ENCODE measurements at places on chromosomes 12 and 14.
A peak's percentile ranks its signal among the peaks of the same experiment; 100 is the strongest.

GRCh38 chr12:14362352-14362751 is 3.1 kb upstream of the ATF7IP start:
- no peak for DNase-seq

GRCh38 chr12:107404981-107405380 is 280.6 kb upstream of the PWP1 start:
- peak; percentile 38 for DNase-seq

GRCh38 chr12:70260646-70261045 is 17.4 kb downstream of the CNOT2 start:
- DNase-seq: no peak

- peak; percentile 28 for DNase-seq
These were observed 66.2 kb downstream of the RNF34 start for GRCh38 chr12:121465921-121466793.

DNA sequence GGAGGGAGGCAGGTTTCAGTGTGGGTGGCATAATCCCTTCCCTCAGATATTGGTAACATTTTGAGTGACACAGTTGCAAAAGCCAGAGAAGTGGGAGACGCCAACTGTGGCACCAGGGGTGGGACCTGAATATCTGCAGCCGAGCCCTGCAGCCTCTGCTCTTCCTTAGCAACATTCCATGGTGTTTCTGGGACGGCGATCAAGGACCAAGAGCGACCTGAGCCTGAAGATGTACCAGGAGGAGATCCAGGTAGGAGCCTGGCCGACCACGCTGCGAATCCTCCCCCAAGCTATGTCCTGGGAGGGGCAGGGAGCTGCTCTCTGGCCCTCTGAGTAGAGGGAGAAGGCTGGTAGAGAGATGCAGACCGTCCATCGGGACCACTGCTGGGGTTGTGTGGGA is 41.8 kb downstream of the SLC8B1 start:
- no peak for DNase-seq

DNA sequence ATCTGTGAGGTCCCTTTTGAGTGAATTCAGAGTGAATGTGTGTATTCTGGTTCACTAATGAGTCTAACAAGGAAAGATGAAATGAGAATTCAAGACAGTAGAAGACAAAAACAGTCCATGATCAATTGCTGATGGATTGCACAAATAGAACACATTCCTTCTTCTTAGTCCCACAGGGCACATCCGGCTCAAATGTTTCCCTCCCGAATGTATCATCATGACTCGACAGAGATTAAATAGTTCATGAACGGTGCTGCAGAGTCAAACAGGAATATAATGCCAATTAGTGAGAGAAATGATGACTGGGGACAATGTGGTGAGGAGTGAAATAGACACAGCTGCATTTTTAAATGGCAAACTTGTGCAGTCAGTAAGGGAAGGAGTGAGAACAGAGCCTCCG is 11.5 kb upstream of the SFSWAP start:
- DNase-seq: peak; percentile 11

DNA sequence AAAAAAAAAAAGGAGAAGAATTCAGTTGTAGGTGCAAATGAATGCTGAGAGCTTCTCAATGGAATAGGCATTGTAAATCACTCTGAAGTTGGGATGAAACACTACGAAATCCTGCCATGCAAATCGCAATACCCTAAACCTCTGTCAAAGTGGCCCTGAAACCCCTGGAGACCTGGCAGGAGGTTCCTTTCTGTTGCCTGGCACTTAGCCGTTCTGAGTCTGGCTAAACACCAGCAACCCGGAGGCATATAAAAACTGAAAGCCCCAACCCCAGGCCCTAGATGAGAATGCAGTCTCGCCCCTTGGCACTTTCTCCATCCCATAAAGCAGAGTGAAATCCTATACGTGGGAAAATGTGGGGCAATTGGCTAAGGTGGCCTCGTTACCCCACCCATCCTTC is 151.5 kb upstream of the PARP11 start:
- no peak for DNase-seq

GRCh38 chr14:32434880-32435279 is 105.8 kb downstream of the AKAP6 start:
- DNase-seq: no peak

GRCh38 chr14:38127784-38128183 is 79.9 kb upstream of the SSTR1 start:
- DNase-seq: no peak

DNA sequence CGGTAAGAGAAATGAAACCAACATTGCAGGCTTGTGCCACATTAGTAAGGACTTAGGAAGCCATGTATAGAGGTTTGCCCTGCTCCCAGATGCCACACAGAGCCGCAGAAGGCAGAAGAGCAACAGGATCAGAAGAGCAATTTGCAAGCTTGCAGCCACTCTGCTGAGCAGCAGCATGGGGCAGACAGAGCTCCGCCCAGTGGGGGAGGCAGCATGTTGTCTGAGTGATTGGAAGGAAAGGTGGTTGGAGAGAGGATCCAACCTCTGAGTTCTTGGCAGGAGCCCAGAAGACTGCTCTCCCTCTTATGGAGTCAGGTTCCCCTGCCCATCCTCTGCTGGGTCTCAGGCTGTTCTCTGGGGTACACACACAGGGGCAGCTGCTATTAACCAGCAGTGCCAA is 2.3 kb upstream of the KRT6A start:
- DNase-seq: peak; percentile 44

DNA sequence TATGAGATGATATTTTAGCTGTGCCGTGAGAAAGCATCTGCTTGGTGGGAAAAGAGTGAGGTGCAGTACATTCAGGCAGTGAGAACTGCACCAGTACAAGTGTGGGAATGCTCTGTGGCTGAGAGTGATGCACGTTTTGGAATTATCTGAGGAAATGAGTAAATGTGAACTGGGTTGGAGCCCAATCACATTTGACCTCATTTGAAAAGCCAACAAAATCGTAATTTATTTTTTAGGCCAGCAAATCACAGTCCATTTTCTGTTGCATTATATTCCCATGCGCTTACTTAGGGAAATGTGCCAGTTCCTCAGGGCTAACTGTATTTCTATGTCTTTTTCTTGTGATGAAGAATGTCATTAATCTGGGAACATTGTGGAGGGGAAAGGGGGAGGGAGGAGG is 77.3 kb downstream of the SNAPC1 start:
- DNase-seq: peak; percentile 64

- no peak for DNase-seq
These were observed 35.2 kb downstream of the CEP128 start for GRCh38 chr14:80906336-80906735.

GRCh38 chr14:39372656-39373055 is 59.6 kb downstream of the FBXO33 start:
- peak; percentile 47 for DNase-seq

DNA sequence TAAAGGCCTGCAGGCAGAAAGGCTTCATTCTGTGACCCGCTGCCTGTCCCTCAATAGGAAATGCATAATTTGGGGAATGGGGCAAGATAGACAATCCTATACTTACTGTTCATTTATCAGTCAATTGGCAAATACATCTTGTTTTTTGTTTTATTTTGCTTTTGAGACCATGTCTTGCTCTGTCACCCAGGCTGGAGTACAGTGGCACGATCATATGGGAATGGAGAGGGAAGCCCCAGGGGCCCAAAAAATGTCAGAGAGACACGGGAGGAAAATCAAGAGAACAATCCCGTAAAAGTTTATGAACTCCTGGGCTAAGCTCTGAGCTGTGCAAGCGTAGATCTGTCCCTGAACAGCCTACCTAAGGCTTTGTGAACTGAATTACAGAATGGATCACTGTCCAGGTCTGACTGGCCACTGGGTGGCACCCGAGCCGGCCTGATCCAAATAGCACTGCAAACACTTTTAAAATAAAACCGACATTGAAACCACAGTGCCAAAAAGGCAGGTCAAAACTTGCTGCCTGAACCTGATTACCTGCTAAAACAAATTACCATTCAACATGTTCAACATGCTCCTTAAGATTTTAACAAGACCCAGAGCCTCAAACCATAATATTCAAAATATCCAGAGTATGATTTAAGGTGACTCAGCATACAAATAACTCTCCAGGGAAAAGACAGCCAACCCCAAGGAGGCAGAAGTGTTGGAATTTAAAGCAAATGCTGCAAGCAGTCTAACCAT is 11.8 kb downstream of the COPS7A start:
- peak; percentile 78 for DNase-seq

DNA sequence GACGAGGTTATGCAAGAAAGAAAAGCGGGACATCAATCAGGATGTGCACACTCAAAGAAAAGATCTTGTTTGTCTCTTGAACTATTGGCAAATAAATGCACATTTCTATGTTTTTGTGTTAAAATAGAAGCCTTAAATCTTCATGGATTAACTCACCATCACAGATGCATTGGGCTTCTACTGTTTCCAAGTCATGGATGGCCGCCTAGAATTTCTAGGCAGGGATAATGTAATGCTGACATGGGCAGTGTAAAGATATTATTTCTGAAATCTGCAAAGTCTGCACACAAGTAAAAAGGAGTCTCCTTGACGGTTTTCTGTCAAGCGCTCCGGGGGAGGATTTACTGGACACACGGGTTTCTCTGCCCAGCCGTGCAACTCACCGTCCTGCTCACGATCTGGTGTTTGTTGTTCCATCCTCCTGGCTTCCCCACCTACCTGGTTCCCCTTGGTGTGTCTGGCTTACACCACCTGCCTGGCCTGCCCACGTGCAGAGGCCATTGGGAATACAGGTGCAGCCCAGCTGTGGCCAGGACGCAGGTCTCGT is 103.3 kb upstream of the FZD10 start:
- no peak for DNase-seq

GRCh38 chr12:103011974-103012763 is 54.7 kb downstream of the ASCL1 start:
- DNase-seq: no peak

GRCh38 chr14:32014057-32014456 is 63.0 kb upstream of the ARHGAP5 start:
- DNase-seq: no peak

DNA sequence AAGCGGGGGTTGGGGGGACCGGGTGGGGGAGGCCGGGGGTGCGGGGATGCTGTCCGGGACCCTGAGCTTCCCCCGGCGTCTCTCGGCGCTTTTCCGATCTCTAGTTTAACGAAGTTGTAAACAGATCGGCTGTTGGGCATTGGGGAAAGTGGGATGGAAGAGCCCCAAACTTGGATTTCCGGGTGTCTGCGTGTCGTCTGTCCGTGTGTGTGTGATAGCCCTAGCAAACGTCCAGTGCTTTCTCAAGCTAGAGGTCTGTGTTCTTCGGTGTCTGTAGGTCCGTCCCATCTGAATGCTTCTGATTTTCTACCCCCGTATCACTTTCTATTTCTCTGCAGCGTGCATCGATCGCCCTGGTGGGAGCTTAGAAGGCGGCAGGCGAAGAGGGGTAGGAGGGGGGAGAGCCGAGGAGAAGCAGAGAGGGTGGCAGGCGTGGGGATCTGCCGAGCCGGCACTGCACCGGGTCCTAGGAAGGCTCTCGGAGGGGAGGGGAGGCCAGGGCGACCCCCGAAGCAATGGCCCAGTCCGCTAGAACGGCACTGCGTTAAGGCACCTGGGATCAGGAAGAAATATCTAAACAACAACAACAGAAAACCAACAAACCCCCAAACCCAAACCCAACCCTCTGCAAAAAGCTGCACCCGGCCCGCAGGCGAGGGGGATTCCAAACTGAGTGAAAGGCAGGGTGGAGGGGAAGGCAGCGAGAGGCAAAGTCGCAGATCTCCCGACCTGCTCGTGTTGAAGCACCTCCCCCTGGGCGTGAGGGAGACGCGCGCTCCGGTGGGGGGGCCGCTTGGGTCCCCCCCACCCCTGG is 1.0 kb downstream of the KCNA1 start:
- no peak for DNase-seq

DNA sequence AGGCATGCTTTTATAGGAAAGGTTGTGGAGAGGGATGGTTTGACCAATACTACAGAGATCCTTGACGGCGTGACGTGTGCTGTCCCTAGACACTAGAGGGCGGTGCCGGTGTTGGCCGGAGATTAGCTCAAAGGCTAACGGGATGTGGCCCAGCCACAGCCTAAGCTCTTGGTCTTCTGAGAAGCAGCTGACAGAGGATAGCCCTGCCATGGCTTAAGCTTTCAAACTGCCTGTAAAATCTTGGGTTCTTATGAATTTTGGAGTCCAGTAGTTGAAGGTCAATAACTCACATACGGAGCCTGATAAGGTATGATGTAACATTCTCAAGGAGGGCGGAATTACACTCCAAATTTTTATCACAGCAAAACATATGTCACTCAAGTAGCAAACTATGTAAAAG is 515.7 kb upstream of the ATXN7L3B start:
- DNase-seq: peak; percentile 43

DNA sequence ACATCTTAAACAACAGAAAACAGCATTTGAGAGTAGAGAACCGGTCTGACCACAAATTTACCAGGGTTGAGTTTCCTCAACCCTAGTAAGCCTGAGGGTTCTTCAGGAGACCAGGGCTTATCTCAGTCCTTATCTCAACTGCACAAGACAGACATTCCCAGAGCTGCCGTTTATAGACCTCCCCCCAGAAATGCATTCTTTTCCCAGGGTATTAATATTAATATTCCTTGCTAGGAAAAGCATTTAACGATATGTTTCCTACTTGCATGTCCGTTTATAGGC is 12.3 kb downstream of the TMEM117 start:
- DNase-seq: no peak

DNA sequence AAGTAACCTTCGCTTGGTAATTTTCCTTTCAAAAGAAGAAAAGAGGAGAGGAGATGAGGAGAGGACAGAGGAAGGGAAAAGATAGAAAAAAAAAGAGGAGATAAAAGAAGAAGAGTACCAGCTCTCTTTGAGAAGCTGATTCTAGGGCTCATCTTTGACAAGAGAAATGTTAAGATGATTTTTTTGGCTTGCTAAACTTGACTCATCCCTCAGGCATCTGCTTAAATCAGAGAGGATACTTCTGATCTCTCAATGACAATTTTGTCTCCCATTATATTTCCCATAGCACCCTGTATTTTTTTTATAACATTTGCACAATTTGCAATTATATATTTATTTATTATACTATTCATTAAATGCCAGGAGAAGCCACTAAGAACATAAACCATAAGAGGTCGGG is 17.1 kb downstream of the SYT1 start:
- DNase-seq: peak; percentile 35

DNA sequence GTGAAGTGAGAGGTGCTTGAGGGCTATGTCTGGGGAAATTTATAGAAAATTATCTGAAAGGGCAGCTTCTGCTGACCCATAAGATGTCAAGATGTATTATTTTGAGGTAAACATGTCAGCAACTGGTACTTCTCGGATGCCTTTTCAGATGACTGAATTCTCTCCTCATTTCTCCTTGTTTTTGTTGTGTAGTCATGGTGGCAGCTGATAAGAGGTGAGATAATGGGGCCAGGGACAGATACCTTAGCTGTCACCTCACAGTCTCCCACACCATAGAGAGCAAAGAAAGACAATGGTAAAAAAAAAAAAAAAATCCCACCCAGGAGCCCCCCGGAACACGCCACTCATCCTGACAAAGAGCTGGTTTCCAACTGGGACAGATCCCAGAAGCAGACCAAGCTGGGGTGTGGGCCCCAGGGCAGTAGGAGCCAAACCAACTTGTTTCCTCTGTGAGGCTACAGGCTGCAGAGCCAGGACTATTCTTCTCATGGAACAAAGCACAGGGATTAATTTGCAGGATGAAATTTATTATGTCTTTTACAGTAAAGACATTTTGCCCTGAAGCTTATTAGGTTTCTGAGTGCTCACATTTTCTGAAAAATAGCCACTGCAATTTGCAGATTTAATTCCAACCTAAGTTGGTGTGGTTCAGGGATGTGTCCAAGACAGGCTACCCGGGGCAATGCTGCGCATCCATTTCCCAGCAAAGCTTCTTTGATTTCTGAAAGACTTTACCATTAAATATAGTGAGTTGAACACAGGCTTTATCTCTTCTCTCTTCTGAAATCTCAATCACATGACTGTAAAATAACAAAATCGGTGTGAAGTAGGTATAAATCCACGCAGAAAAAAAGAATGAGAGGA is 52.2 kb downstream of the NDUFA12 start:
- no peak for DNase-seq

GRCh38 chr12:94042321-94042720 is 106.1 kb upstream of the PLXNC1 start:
- DNase-seq: no peak
